Cardiac fibroblast (primary cell): ENCODE measurements at places on chromosomes 2 and 18.

DNA sequence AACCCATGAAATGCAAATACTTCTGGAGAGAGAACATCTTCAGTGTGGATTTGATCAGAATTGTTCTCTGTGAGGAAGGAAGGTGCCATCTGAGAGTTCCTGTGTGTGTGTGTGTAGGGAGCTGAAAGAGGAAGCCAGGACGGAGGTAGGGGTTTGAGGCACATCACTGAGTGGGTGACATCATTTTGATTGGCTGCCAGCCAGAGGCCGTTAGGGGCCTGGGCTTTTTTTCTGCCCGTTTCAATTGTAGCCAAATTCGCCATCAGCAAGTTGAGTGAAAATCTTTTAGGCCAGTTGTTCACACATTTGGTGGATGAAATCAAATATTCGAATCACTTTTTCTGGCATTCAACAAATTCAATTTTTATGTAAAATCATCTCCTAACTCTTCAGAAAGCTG is 48.9 kb downstream of the TSN start:
- DNase-seq, result peak; percentile 6

DNA sequence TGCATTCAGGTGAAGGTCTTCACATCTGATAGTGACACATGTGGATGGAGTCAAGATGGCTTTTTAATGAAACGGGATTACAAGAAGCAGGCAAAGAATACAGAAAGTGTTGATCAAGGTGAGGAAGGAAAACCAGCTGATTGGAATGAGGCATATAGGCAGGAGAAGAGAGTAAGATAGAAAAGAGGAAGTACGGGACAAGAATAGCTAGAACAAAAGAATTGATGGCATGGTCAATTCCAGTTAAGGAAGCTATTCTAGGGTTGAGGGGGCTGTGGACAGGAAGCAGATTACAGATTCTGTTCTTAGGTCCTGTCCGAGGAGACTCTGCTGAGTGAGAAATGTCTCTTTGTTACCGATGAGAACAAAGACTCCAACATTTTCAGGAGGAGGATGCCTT is 13.2 kb upstream of the NCK2 start:
- no peak for DNase-seq

- no peak for DNase-seq
Observed at GRCh38 chr2:217804338-217804737, 198.5 kb downstream of the TNS1 start.

GRCh38 chr18:31261792-31262582 is 56.0 kb upstream of the DSG1 start:
- no peak for DNase-seq

DNA sequence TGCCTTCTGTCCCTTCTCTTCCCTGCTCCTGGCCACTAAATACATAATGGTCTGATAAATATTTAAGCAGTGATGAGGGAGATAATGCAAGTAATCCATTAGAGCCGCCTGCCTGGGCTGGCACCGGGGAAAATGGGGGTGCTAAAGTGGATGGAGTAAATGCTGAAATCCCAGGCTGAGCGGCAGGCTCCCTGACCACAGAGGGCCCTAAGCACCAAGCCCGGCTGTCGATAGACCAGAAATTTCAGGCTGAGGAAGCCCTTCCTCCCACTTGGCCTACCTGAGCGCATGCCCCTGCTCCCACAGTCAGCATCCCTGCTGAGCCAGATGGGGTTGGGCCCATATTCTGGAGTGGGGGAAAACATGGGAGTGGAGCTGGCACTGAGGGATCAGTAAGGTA is 197.5 kb upstream of the SKOR2 start:
- DNase-seq, result no peak

DNA sequence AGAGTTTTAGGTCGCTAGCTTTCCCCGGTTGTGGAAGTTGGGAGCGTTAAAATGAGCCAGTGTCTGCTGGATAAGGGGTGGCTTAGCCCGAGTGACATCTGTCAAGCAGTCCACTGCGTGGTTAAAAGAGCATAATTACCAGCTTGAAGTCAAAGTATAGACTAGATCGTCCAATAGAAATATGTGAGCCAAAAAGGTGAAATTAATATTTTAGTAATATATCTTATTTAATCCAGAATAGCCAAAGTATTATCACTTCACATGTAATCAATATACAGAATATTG is 654 bp downstream of the COMMD1 start:
- DNase-seq, result no peak

- DNase-seq, result peak; percentile 11
Observed at GRCh38 chr2:6865346-6866274, at the start of gene CMPK2. CMPK2 (minus strand) TSS chr2:6865907; CDS start chr2:6865696, 211 bp downstream.

DNA sequence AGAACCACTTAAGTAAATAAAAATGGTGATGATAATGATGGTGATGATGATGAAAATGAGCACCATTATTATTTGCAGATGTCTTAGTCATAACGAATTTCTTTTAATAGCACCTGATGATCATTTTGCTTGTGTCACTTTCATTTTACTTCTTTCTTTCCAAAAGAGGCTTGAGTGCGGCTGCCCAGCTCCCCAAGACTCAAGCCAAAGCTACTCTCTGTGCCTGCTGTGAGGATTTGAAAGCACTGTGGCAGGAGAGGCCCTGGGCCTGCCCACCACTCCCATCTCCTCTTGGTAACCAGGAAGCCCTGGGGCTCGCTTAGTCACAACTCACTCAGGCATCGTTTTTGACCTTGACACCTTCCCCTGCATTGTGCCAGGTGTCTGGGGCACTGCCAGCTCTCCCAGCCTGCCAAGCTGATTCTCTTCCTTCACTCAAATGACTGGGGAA is 41.2 kb downstream of the RPL37A start:
- DNase-seq, result no peak

- peak; percentile 45 for DNase-seq
Observed at GRCh38 chr2:207260947-207261346, 95.2 kb upstream of the KLF7 start.

DNA sequence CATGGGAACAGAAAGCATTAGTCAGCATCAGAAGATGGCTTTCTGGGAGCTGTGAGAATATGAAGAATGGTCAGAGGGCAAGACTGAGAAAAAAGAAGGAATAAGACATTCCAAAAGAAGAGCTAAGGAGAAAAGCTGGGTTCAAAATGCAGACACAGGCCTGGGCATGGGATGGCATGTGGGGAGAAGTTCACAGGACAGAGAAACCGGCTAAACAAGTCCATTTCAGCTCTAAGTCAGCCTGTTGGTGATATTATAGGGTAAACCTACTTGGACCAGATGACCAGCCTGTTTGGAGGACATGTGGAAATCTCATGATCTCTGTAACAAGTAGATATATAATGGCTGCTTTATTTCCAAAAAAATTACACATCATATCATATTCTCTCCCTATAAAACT is 91.7 kb upstream of the MEIS1 start:
- DNase-seq, result no peak

- DNase-seq, result no peak
Observed at GRCh38 chr2:133026536-133027177, 356.7 kb upstream of the LYPD1 start.

DNA sequence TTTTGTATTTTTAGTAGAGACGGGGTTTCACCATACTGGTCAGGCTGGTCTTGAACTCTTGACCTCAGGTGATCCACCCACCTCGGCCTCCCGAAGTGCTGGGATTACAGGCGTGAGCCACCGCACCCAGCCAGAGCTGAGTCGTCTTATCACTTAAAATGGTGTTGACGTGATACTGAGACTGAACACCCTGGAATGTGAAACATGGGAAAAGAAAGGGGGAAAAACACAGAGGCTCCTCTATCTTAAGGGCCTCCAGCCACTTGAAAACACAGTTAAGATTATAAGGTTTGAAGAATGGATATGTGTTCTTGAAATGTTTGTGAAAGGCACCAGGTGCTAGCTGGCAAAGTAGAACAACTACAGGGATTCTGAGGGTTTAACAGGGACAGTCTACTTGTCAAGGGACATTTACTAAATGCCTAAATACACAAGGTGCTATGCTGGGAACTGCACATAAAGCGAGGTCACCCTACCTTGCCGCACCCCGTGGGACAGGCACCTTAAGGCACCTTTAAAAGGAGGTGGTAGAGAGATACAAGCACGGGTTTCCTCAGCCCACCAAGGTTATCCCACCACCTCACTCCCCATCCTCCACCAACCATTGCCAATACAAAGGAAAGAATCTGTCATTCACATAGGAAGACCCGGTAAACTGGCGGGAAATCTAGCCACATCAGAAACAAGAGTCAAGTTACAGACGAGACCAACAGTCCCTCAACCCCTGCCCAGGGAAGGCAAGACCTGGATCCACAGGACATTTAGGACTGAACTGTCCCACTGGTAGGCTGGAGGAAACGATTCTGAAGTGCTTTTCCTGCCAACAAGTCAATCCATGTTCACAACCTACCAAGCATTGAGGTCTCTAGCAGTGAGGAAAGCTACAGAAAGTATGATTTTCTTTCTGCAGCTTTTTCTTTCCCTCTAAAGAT is 43.4 kb downstream of the STK39 start:
- peak; percentile 43 for DNase-seq

DNA sequence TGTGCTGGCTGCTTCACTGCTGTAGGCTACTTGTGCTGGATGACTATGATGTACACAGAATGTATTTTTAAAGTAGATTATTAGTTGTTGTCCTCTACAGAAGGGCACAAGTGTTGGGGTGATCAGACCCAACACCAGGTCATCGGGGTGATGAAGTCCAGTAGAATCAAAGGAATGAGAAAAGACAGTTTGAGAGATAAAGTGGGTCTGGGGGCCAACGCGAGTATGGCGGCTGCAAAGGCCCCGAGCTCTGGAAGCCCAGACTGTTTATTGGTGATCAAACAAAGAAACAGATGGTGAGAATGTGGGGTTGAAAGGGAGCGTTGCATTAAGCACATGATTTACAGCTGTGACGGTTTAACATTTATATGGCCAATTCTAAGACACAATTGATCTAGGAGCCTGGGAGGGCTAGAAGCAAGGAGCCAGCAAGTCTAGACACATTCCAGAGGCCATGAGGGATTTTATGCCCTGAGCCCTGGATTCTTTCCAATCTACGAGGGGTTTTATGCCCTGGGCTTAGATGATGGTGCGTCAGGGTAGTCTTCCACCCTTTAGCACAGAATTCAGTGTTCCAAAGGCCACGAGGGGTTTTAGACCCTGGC is 153.5 kb downstream of the AGPS start:
- no peak for DNase-seq

- DNase-seq, result peak; percentile 33
Observed at GRCh38 chr2:109601783-109602182, 12.0 kb downstream of the SEPTIN10 start.

- DNase-seq, result peak; percentile 74
Observed at GRCh38 chr2:38528008-38528442, 74.7 kb downstream of the HNRNPLL start.

DNA sequence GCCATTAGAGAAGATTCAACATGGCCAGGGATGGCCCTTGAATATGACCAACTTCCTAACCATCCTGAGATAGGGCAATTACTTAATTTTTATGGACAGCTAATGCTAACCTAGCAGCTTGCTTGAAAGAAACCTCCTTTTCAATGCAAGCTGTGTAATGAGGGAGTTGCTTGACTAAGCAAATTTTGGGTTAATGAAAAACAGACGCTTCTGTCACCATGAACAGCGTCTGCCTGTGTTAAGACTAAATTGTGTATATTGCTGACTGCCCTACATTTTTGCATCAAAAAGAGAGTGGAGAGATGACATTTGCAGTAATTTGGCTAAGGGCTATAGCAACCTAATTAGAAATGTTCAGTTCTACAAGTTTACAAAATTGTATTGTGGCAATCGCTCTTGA is 319.2 kb upstream of the LRATD1 start:
- no peak for DNase-seq

DNA sequence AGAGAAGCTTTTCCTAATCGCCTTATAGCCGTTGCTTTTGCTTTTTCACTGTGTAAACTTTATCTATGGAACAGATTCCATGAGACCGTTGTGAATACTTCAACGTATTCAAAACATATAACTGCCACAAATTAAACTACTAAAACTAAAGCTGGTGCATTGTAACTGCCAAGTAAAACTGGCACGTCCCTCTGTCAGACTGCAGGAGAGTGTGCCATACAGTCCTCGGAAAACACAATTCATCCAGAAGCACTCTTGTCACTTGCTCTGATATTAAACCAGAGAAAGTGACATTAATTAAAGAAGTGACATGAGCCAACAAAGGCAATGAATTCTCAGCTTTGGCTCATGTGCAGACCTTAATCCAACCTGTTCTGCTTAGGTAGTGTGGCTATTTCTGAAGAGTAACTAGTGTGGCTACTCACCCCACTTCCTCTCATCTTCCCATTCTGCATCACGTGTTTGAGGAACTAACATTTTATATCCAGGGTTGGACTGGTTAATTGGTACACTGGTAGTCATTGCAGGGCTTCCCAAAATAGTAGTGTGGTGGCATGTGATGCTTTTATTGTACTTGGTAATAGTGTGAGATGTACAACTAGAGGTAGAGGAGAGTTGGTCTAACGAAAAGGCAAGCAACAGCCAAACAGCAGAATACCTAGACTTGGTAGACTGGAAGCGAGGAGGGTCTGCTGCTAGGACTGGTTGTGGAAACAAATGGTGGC is 9.7 kb downstream of the VRK2 start:
- DNase-seq, result no peak

DNA sequence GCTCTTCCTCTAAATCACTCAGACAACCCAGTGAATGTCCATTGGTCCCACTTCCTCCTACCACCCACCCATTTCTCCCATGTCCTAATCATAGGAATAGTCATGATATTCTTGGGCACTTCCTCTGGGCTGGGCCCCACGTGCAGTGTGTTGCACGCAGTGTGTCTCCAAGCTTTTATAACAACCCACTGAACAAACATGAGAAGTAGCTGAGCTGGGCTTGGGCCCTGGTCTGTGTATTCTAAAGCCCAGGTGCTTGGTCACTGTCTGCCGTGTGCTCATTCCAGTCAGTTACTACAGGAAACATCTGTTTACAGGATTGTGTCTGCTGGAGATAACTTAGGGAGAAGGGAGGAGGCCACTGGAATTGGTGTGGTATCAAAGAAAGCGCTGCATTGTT is 64.2 kb upstream of the THOC1 start:
- no peak for DNase-seq

DNA sequence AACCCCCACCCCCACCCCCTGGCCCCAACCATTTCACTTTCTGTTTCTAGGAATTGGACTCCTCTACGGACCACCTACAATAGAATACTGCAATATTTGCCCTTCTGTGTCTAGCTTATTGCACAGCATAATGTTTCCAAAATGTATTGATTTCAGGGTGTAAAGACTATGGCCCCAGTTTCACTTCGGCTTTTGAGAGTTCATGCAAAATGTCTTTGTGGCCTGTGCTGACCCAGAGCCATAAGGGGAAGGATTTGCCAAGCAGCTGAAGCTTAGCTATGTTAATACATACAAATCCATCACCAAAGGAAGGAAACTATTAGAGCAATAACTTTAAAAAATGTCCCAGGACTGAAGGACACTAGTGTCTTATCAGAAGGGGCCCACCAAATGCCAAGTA is 11.2 kb upstream of the ATP9B start:
- DNase-seq, result no peak

DNA sequence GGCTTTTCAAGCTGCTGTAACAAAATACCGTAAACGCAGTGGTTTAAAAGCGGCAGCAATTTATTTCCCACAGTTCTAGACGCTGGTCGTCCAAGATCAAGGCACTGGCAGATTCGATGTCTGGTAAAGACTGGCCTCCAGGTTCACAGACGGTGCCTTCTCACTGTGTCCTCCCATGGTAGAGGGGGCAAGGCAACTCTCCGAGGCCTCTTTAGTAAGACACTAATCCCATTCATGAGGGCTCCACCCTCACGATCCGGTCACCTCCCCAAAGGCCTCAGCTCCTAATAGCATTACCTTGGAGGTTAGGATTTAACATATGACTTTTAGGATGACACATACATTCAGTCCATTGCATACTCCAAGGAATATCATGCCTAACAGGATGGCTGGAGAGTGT is 117.2 kb downstream of the SH3RF3 start:
- no peak for DNase-seq
